ENCODE measurements at places on chromosomes 5 and 9.

GRCh38 chr5:149238540-149238939 is 33.1 kb upstream of the AFAP1L1 start:
- DNase-seq: no peak

DNA sequence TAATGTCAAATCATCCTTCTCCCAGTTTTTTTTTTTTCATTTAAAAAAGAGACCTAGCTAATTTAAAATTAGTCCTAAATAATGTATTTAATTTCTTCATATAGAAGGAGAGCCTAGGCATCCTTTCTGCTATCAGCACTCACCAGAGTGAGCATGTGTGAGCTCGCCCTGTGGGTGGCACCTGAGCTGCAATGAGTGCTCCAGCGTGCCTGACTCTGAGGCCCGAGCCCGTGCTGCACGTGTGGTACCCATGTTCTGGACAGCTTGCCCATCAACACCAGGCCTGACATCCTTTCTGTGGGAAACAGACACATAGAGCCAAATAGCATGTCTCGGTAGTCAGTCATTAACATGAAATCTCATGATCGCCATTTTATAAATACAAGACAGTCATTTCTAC is 381.4 kb downstream of the DTWD2 start:
- DNase-seq: no peak

DNA sequence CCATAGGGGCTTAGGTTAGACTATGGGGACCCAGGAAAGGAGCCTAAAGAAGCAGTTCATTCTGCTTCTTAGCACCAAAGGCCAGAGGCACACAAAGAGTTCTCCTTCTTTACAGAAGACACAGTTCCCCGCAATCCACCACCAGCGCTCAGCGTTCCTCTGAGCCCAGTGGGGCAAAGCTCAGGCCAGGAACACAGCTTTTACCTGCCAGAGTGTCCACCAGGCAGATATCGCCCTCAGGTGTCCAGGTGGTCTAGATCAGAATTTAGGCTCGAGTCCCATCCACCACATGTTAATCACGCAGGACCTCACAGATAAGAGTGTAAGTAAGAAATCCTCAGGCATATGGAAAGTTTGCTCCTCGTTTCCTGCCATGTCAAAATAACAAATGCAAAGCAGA is 53.0 kb downstream of the UBE2QL1 start:
- DNase-seq: no peak

DNA sequence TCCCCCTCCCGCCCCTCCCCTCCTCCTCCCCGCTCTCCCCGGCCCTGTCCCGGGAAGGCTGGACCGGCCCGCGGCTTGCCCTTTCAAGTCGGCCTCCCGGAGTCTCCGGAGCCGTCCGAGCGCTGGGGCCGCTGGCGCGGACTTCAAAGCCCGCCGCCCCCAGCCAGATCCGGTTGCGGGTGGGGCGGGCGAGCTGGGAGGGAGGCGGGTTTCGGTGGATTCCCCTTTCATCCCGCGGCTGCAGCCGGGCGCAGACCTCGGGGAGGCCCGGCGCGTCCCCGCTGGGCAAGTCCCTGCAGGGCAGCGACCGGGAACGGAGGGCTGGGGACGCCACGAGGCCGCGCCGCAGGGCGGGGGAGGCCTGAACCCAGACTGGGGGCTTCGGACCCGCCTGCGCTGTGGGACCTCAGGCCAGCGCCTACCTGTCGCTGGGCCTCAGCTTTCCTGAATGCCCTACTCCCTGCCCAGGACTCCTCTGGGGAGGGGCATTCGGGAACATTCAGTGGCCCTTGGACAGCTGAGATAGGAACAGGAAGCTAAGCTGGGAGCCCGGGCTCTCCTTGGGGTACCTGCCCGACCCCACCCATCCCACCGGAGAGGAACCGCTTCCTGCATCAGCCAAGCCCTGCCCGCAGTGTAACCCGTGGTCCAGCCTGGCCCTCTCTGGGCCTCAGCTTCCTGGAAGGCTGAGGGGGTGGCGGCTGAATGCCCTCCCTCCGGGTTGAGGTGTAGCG is 23.4 kb downstream of the C9orf50 start:
- DNase-seq: peak; percentile 91

DNA sequence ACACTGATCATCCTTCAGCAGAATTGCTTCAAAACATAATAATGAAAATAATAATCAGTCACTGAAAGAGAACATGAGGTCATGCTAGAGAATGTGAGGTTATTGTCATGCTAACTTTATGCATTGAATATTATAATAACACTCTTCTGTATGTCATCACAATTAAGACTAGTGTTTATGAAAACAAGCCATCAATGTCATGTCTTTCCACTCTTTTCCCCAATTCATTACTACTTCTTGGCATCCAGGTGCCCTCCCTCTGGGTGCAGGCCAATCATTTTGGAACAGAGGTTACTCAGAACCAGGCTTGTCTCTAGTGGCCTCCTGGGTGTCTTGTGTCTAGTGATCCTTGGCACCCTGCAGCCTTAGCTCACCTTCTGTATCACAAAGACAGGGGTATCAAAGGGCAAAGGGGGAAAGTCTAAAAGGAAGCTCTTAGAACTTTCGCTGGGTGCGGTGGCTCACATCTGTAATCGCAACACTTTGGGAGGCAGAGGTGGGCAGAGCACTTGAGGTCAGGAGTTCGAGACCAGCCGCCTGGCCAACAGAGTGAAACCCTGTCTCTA is 217.6 kb upstream of the PIK3R1 start:
- DNase-seq: no peak
